ENCODE measurements at places on chromosomes 4 and X.

DNA sequence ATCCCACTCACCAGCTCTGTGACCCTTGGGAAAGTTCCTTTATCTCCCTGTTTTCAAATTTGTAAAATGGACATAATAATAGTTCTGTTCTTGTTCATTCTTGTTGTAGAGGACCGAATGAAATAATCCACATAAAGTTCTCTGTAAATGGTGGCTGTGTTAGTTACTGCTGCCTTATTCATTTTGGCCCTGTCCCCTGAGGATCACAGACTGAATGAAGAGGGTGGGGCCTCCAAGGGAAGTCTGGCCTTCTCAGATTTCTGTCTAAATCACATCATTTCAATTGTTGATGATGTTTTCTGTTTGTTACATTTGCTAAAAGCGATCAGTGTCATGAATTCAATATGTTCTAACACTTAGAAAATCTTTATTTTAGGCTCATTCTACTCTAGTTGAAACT lies 117.9 kb downstream of the PPEF1 start:
- DNase-seq, result no peak

GRCh38 chr4:3021127-3021526 lies 53.2 kb downstream of the HTT-AS start:
- DNase-seq, result no peak

- DNase-seq, result no peak
These were observed 21.4 kb upstream of the ANXA10 start for GRCh38 chr4:168070903-168071302.

- no peak for DNase-seq
These were observed 71.3 kb downstream of the PAK3 start for GRCh38 chrX:111167334-111167733.

DNA sequence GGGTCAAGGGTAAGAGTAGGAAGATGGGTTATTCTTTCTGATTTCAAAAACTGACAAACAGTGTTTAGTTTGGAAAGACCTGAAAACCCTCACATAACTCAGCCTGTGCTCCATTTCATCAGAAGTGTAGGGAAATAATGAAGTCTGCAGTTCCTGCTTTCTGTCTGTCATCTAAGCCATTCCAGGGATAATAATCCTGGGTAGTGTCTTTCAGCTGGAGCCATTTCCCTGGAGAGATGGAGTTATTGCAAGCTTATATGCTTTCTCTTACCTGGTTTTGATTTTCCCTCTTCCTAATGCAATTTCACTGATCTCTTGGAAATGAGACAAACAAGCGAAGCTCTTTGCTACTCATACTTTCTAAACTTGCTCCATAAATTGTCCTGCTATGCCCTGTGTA lies 824.8 kb upstream of the LCORL start:
- DNase-seq, result no peak

DNA sequence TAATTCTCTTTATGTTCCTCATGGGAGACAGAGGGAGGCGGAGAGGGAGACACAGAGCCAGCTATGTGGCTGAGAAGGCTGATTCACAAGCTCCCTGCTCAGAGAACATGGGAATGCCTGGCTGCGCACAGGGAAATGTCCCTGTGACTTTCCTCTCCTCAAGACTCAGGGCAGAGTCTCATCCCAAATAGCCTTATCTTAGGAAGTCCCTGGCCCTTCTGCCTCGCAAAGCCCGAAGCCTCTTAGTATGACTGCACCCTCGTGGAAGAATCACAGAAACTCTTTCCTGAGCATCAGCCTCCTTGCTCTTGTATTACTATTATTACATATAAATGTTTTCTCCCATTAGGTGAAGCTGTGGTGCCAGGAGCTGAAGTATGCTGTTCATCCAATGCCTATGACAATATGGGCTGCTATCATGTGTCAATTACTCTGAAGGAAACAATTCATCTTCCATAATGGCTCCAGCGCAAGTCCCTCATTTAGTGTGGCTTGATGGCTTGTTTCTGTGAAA lies 230.5 kb downstream of the MGST2 start:
- no peak for DNase-seq

Measured in hepatocyte (in vitro differentiated cells).